ENCODE measurements at places on chromosomes 6 and 20. TPM values are rescaled to one million over a fixed set of nuclear protein-coding genes. Genes with fewer than 3 reads are reported as not detected.

The PTCHD4 gene
- 17.7 TPM for total RNA-seq

The TNFAIP3 gene
- 6.3 TPM for total RNA-seq

The PLG gene
- total RNA-seq, result not detected

The BCAS1 gene
- 0.11 TPM for total RNA-seq

The PPIL6 gene
- total RNA-seq, result 0.22 TPM

The SIM1 gene
- total RNA-seq, result 8.6 TPM

The CST9L gene
- total RNA-seq, result not detected
